Stimulated activated CD4-positive, alpha-beta T cell treated with anti-CD3 and anti-CD28 coated beads, Interleukin-4, amount 100 ng/mL, for 4 hours (primary cell): ENCODE measurements at places on chromosomes 13 and 19.

- no peak for DNase-seq
Measured at GRCh38 chr19:55391702-55392615, 6.2 kb downstream of the RPL28 start.

DNA sequence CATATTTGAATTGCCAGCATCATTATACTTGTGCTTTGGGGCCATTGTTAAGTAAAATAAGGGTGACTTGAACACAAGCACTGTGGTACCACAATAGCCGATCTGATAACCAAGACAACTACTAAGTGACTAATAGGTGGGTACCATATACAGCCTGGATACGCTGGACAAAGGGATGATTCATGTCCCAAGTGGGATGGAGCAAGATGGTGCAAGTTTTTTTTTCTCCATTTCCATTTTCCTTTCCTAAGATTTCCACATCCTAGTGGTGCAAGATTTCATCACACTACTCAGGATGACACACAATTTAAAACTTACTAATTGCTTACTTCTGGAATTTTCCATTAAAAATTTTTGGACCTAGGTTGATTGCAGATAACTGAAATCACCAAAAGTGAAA, 15.1 kb downstream of the BRCA2 start:
- DNase-seq, result no peak

GRCh38 chr19:5038631-5039271, 69.8 kb downstream of the KDM4B start:
- DNase-seq, result no peak

DNA sequence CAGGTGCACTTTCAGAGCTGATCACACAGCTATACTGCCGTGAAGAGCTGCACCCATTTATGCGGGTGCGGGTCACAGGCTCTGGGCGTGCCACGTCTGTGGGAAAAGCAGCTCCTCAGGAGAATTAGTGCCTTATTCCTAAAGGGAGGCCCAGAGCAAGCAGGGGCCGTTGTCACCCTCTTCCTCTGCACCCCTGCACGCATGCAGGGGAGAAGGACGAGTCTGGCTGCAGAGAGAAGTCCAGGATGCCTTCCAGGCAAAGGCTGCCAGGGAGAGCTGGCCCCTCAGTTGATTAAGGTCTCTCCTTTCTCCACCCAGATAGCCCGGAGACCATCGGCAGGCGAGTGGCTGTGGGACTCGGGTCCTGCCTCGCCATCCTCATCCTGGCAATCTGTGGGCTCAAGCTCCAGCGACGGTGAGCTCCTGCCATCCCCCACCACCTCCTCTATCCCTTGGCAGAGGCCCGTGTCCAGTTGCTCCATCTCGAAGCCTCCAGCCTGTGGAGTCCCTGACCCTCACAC, 3.1 kb upstream of the FFAR1 start:
- no peak for DNase-seq

DNA sequence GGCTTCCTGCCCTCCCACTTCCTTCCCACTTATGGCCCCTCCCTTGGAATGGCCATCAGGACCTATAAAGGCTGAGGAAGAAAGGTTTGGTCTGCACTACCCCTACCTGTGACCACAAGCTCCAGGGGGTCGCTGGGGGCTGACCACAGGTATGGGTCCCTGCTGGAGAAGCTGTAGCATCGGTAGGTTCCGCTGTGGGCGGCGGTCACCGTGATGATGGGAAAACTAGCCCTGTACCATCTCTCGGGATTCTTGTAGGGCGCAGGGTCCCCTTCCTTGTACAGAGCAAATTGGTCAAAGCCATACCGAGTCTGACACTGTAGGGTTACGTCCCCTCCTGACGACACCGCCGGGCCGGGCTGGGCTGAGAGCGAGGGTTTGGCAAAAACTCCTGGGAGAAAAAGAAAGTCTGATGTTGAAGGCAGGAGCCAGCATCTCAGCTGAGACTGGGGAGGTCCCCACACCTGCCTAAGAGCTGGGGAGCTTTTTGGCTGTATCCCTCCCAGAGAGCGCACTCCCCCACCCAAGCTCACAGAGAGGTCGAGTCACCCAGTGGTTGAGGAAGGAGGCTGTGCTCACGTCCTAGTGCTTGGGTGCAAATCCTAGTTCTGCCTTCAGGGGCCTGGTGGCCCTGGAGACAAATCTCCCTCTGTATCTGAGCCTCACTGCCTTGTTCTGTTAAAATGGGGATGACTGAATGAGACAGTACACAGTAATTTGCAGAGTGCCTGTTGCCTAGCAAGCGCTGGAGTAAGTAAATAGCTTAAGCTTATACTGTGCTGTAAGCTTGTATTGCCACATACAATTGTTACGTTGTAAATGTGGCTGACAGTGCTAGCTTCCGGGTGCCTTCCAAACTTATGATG, 10.4 kb downstream of the GP6 start:
- DNase-seq, result no peak

- DNase-seq, result no peak
Measured at GRCh38 chr13:102122147-102122546, 279.7 kb downstream of the FGF14 start.

DNA sequence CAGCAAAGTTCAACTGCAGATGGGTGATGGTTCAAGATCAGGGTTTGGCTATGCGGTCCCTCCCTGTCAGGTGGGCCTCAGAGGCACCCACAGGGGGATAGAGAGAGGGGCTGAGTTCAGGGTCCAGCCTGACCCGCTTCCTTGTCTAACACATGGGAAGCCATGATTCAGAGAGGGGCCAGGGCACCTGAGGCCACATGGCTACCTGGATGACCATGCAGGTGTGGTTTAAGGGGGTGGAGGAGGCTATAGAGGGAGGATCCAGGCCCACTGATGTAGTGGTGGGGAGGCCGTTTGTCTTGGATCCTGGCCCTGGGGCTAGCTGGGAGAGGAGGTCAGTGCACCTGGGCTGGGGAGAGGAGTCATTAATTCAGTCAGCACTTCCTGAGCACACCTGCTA, 56.7 kb downstream of the ZNF536 start:
- DNase-seq, result no peak

GRCh38 chr13:112034846-112035245, 32.1 kb upstream of the SOX1 start:
- DNase-seq, result no peak

DNA sequence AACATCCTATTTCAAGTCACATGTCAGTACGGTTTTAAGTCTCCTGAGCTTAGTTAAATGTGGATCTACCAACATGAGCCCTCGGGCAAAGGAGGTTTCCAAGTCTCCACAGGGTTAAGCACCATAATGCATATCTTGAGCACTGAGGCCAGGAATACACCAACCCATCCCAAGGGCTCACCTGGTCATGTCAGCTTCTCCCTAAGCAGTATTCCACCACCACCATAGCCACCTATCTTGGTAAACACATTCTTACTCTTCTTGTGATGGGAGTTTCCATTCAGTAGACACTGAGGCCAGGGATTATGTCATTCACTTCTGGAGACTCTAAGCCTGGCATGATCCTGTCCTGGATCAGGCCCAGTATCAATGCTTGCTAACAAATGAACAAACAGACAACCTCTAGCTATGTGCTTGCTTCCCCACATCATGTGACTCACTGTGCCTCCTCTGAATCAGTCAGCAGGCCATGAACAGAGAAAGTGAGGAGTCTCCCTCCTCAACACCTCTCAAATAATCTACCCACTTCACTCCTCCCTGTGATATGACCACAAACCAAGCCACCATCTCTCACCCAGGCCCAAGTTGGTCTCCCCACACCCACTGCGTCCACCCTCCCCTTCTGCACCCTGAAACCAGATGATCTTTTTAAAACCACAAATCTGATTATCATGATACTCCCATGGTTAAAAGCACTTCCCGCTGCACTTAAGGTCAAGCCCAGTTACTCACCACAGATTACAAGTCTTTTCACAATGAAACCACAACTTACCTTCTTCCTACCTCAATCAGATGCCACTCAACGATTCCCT, 5.8 kb downstream of the PEG3 start:
- DNase-seq, result no peak

- peak; percentile 73 for DNase-seq
Measured at GRCh38 chr19:6632002-6632621, 37.8 kb downstream of the TNFSF14 start.

- no peak for DNase-seq
Measured at GRCh38 chr13:36385489-36385888, 39.3 kb upstream of the SPART start.

GRCh38 chr19:46622118-46622446, 2.8 kb downstream of the PTGIR start:
- DNase-seq, result no peak

GRCh38 chr19:31141301-31141700, 207.9 kb downstream of the TSHZ3 start:
- DNase-seq, result no peak

DNA sequence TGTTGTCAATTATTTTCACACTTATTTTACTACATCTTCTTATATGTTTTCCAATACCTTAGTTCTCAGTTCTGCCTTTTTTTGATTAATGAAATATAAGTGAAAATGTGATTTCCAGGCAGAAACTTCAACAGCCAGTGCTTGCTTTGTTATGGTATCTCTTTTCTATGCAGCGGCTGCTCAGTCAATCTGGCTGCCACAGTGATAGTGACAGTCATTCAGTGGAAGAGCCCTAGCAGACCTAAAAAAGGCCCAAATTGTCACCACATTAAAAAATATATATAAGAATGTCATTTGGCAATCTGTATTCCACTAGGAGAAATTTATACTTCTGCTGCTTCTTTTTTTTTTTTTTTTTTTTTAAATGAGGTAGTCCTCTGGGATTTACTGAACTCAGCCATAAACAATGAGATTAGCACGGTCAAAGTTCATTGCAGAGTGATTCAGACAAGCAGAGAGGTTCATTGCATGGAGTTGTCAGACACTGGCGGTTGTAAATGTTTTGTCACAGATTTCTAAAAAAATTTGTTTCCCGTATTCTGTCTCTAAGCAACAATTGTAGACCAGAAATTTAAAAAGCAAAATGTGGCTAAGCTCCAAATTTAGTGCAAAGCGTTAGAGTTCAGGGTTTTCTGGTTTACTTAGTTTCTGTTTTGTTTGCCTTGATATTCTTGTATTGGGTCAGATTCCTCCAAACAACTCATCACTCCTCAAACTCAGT, 94.7 kb upstream of the PRR20A start:
- no peak for DNase-seq

- no peak for DNase-seq
Measured at GRCh38 chr19:48817585-48818124, 6.8 kb upstream of the BCAT2 start.

GRCh38 chr19:23525276-23525852, 130.1 kb upstream of the ZNF91 start:
- DNase-seq, result no peak

DNA sequence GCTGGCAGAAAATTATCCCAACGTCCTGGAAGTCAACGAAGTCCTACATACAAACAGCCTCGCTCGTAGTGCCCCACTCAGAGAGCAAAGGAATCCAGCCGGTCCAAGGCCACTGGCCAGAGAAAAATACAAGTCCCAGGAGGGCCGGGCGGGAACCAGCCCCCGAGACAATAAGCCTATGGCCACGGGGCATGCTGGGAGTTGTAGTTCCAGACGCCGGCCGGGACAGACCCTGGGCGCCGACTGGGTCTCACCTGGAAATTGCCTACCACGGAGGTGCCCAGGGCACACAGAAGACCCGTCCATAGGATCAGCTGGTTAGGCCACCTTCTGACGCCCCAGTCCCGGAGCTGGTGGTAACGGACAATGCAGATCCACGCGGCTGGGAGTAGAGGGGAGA, 5.4 kb downstream of the TMEM150B start:
- DNase-seq, result no peak

DNA sequence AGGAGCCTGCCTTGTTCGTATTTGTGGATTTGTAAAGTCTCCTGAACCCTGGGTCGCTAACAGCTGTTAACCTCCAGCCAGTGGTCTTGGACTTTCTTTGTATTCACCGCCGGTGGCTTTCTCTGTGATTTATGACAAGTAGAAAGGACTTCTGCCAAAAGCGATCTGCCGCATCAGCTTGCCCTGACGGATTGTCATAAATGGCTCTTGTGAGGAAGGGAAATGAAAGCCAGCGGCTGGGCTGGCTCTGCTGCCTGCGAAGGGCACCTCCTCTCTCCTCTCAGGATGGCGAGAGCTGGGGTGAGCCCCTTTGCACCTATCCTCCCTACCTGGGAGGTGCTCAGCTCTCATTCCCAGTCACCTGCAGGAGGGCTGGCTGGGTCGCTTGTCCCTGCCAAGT, 25.6 kb downstream of the DHRS12 start:
- no peak for DNase-seq

- no peak for DNase-seq
Measured at GRCh38 chr13:106500445-106500844, 35.0 kb downstream of the EFNB2 start.

DNA sequence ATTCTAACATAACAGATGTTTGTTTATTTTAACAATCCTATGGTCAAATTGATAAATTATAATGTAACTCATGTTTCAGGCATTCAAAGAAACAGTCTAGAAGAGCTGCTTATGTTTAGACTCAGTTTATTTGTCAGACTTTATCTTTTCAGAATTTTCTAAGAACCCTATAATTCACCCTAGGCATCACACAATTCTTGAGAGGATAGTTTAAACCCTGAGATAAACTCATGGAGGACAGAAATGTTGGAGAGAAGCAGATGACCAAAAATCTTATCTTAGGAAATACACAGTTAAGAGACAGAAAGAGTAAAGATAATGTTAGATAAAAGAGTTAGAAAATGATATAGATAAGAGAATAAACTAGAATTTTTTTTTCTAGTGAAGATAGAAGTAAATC, 1185.7 kb upstream of the SLC10A2 start:
- DNase-seq, result no peak

GRCh38 chr13:103134271-103134670, 68.1 kb upstream of the SLC10A2 start:
- DNase-seq, result no peak

- no peak for DNase-seq
Measured at GRCh38 chr13:46553521-46553885, 533 bp downstream of the LRCH1 start.

DNA sequence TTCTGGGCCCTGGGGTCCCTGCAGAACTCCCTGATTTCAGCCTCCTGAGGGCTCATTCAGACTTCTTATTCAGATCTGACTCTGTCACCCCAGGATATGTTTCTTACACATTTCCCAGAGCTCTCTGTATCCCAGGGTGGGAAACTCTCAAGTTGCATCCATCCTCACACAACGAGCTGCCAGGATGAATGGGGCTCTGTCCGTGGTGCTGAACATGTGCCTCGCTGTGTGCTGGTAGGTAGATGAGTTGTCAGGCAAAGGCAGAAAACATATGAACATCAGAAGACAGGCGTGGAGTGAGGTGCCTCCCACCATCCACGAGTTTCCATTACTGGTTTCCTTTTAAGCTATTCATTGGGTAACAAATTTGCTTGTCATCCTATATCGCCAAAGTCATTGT, 11.4 kb upstream of the IGFL1 start:
- peak; percentile 21 for DNase-seq

DNA sequence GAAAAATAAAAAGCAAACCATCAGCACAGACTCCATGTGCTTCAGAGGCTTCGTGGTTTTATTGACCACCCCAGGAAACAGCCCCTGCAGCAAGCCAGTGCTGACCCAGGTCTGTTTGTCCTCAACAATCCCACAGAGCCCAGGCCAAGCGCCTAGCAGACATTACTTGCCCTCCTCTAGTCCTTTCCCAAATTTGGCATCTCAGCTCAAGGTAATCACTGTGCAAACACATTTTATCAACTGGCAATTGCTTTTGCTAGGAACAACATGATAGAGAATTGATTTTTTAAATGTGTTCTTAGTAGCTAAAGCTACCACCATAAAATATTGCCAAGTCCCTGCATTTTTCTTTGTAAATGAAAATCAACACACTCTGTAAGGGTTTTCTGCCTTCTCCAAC, 121.8 kb downstream of the STOML3 start:
- no peak for DNase-seq
